GOT3 (cell line): ENCODE measurements at places on chromosomes 3 and 15.
A peak's percentile ranks its signal among the peaks of the same experiment; 100 is the strongest.

GRCh38 chr15:20346082-20346805 lies 195.4 kb downstream of the GOLGA6L6 start:
- no peak for DNase-seq

DNA sequence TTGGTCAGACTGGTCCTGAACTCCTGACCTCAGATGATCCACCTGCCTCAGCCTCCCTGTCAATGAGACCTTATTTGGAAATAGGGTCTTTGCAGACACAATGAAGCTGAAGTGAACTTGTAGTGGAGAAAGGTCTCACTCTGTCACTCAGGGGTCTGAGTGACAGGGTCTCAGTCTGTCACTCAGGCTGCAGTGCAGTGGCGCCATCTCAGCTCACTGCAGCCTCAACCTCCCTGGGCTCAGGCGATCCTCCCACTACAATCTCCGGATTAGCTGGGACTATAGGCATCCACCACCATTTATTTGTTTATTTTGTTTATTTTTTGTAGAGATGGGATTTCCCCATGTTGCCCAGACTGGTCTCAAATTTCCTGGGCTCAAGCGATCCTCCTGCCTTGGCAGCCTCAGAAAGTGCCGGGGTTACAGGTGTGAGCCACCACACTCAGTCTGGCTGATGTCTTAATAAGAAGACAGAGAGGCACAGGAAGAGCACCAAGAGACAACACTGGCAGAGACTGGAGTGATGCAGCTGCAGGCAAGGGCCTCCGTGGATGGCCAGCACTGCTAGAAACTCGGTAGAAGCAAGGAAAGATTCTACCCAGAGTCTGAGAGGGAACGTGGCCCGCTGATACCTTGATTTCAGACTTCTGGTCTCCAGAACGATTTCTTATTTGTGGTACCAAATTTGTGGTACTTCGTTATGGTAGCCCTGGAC lies 26.2 kb upstream of the RAF1 start:
- DNase-seq = no peak

- DNase-seq = no peak
Observed at GRCh38 chr3:9026320-9027045, 63.2 kb upstream of the RAD18 start.

GRCh38 chr15:64009798-64010261 lies 36.5 kb downstream of the DAPK2 start:
- no peak for DNase-seq

DNA sequence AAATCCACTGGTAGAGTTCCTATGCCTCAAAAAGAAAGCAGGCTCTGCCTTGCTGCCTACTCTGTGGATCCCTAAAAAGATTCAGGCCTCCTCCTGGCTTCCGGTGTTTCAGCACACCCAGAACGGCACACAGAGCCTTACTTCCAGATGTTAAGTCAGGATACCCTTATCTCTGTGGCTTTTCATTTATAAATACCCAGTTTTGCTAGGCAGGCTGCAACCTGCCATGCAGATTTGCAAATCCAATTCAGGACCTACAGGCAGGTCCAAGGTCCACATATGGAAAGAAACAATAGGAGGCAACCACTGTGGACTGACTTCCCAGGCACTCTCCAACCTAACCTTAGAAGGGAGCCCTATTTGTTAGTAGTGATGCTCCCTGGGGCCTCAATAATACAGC lies 30.7 kb downstream of the EFL1 start:
- DNase-seq = no peak

- no peak for DNase-seq
Observed at GRCh38 chr3:34955680-34956079, 683.6 kb upstream of the ARPP21 start.

GRCh38 chr3:70779296-70779695 lies 466.9 kb upstream of the MDFIC2 start:
- no peak for DNase-seq

GRCh38 chr15:66649235-66649984 lies 52.6 kb upstream of the SMAD6 start:
- no peak for DNase-seq

DNA sequence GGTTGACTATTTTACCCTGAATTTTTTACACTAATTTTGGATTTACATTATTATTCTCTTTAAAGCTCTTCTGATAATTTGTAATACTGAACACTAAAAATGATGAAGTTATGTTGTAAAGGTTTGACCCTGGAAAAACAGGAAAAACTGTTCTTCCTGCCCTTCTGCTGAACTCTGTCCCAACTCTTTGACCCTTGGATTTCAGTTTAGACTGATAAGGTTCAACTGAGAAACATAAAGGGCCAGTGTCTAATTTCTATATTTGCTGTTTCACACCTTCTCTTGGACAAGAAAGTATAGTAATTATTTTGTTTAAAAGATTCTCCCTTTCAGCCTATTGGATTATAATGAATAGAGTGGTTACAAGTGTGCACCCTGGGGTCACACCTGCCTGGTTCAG lies 12.8 kb upstream of the TMOD3 start:
- DNase-seq = no peak

GRCh38 chr3:9500108-9501050 lies 53.2 kb downstream of the LHFPL4 start:
- DNase-seq = no peak

DNA sequence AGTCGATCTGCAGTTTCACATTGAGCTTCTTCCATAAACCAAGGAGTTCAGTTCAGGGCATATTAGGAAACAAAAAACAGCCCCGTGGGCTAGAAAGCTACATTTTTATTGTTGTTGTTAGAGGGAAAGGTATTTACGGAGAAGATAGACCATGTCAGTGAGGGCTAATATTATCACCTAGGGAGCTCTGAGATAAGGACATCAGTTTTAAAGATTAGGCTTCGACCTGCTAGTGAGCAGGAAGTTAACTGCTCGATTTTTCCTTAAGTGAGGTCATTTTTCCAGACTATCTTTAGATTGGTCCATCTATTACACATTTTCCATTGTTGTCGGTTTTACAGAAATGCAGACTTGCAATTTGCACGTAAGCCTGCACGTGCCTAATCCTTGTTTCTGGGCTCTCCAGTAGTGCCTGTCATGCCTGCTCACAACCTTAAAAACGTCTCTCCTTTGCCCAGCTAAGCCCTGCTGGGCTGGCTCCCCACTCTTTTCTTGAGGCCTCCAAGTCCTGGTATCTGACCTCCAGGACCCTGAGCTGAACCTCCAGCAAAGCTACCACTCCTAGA lies 72.6 kb downstream of the MTHFS start:
- no peak for DNase-seq

GRCh38 chr15:60047701-60048100 lies 43.6 kb downstream of the FOXB1 start:
- no peak for DNase-seq

DNA sequence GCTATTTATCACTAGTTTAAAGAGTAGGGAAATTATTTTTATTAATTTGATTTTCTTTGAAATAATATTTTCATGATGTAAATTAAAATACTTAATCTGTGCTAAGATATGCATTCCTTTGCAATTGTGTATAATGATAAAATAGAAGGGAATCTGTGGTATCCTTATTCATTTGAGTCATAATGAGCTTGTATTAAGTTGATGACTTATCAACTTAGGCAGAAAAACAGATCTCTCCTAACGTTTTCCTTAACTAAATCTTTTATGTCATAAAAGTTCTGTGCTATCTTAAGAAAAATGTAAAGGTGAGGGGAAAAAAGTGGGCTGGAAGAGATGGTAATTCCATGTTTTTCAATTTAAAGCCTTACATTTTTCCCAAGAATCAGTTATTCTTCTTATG lies 1.9 kb downstream of the FGF7 start:
- DNase-seq = no peak

- DNase-seq = no peak
Observed at GRCh38 chr3:55173504-55173903, 245.6 kb upstream of the LRTM1 start.

GRCh38 chr15:63348392-63348791 lies 33.3 kb downstream of the CA12 start:
- DNase-seq = peak; percentile 20

GRCh38 chr3:67662733-67663132 lies 8.3 kb upstream of the SUCLG2 start:
- no peak for DNase-seq

DNA sequence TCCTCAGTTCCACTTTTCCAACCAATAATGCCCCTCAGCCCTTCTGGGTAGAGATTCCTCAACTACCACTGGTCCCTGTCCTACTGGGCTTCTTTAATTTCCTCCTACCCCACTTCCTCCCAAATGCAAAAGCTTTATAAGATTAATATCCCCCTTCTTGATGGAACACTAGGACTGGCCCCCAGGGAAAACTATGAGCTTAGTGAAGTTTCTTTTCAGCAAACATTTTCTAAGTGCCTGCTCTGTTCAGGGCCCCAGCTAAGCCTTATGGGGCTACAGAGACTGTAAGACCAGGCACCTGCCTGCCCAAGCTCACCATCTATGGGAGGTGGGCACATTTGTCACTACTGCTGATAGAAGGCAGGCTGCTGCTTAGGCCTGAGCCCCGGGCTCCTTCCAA lies 79.4 kb downstream of the RPLP1 start:
- no peak for DNase-seq

- no peak for DNase-seq
Observed at GRCh38 chr3:163315786-163316185, 1762.5 kb downstream of the SI start.

- no peak for DNase-seq
Observed at GRCh38 chr3:174332391-174332790, 526.7 kb upstream of the NAALADL2 start.

- no peak for DNase-seq
Observed at GRCh38 chr15:64589435-64590084, 129.2 kb downstream of the ZNF609 start.

DNA sequence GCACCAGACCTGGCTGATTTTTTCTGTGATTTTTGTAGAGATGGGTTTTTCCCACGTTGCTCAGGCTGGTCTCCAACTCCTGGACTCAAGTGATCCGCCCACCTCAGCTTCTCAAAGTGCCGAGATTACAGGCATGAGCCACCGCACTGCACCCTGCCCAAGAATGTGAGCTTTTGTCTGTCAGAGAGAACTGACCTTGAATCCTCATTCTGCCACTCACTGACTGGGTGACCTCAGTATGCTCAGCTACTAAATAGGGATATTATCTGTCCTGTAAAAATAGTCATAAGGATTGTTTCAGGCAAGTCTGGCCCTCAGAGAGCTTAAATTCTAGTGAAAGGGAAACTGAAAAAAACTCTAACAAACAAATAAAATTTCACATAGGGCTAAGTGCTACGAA lies 2.1 kb upstream of the RFT1 start:
- no peak for DNase-seq

- peak; percentile 36 for DNase-seq
Observed at GRCh38 chr3:169668957-169669741, 5.6 kb upstream of the MECOM start.

DNA sequence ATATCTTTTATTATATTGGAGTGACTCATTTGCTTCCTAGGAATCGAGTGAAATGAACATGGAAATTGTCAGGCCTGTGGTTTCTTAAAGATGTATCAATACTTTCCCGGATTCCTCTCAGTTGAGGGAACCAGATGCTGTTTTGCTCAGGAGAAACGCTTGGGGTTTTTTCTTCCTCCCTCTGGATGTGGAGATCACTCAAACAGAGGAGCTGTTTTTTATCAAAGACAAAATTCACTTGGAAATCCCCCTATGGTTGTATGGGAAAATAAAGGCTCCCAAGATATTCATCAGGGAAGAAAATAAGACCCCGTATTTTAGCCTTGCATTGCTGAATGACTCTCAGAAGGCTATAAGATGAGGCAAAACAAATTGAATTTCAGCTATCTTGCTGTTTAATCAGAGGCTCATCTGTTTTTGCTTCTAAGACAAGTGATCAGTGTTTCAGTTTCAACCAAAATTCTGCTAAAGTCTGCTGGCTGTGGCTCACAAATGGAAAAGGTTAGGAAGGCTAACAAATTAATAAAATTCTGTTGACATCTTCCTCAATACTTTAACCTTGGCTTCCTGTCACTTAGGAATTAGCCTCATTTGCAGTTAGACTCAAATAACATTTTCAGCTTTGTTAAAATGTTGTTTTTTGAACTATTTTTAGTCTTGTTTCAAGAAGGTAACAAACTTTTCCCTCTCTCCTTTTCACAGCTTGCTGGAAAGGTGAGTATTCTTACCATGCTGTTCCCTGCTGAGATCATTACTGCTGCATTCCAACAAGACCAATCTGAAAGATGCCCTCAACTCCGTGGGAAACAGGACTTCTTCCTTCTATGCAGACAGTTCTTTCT lies 83.6 kb downstream of the COL6A5 start:
- no peak for DNase-seq

DNA sequence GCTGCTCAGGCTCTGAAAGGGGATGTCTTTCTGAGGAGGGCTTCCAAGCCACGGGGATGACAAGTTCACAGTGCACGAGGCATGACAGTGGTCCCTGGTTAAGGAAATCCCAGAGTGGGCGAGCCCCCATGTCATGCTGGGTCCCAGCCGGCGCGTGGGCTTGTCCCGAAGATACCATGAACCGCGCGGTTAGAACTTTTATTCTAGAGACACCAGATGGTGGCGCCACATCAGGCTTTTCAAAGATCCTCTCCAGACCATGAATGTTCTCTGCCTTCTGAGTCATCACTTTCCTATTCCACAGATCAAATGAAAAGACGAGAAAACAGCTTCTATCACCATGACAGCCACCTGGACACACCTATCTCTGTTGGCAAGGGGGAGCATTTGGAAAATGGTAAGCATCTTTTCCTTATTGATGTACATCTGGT lies 227.8 kb upstream of the LYSMD4 start:
- DNase-seq = no peak

- no peak for DNase-seq
Observed at GRCh38 chr3:162348912-162349311, 852.3 kb downstream of the OTOL1 start.

DNA sequence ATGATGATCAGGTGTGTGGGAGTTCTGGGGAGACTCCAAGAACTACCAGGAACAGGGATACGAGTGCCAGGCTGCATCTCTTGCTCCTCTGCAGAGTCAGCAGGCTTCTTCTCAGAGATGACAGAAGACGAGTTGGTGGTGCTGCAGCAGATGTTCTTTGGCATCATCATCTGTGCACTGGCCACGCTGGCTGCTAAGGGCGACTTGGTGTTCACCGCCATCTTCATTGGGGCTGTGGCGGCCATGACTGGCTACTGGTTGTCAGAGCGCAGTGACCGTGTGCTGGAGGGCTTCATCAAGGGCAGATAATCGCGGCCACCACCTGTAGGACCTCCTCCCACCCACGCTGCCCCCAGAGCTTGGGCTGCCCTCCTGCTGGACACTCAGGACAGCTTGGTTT lies 7.9 kb downstream of the PRRT3 start:
- no peak for DNase-seq

DNA sequence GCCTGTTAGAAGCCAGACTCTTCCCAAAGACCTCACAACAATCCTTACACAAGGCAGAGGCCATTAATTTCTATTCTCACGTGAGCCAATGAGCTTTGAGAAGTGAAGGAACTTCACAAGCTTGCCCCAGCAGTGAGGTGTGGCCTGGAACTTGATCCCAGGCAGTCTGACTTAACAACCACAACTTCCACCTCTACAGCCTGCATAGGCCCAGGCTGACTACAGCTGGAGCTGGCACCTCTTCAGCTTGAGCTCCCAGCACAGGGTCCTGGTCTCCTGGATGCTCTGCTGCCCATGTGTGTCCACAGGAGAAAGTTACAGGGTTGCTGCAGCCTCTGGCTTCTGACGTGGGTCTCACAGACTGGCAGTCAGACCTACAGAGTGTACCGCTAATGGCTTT lies 111.0 kb downstream of the ERC2 start:
- DNase-seq = no peak

- DNase-seq = no peak
Observed at GRCh38 chr15:33344111-33344510, 33.3 kb downstream of the RYR3 start.

- DNase-seq = no peak
Observed at GRCh38 chr3:58074997-58075396, 66.8 kb downstream of the FLNB start.
